Chondrocyte (in vitro differentiated cells): ENCODE measurements at places on chromosomes 7 and 10. TPM values are rescaled to one million over a fixed set of nuclear protein-coding genes. Genes with fewer than 3 reads are reported as not detected.
A peak's percentile ranks its signal among the peaks of the same experiment; 100 is the strongest.

Gene PTEN
- 82.9 to 85.4 TPM (median 83.5 TPM) in 3 replicates for total RNA-seq

Gene GPER1
- 5.7 to 9.9 TPM (median 9.5 TPM) in 3 replicates for total RNA-seq

Gene CCL24
- total RNA-seq: not detected in 3 replicates

Gene RGR
- total RNA-seq: not detected in 3 replicates

Gene CDK1
- total RNA-seq: 7.6 to 16.7 TPM (median 9.0 TPM) in 3 replicates

Gene BICC1
- total RNA-seq: 32.2 to 51.1 TPM (median 32.4 TPM) in 3 replicates

Gene ANXA11
- 98.0 to 139 TPM (median 133 TPM) in 3 replicates for total RNA-seq

Gene PLA2G12B
- not detected in 3 replicates for total RNA-seq

GRCh38 chr10:133614830-133615580, 11.6 kb downstream of the FRG2B start:
- no peaks in the 10 kb centered on the region for H3K4me1 ChIP-seq
- no peaks in the 10 kb centered on the region for H3K36me3 ChIP-seq
- H3K27ac ChIP-seq: no peak overlapping the region
- no peak overlapping the region for H3K4me3 ChIP-seq

GRCh38 chr10:103718247-103718620, 137.1 kb downstream of the SH3PXD2A start:
- H3K36me3 ChIP-seq: peaks cover 1% of the 10 kb centered on the region
- DNase-seq: no peak
- H3K4me1 ChIP-seq: peaks cover 6% of the 10 kb centered on the region
- no peak overlapping the region for H3K27ac ChIP-seq

GRCh38 chr7:112080441-112080840, 125.8 kb downstream of the DOCK4 start:
- peak overlapping the region; percentile 98 for H3K27ac ChIP-seq
- no peaks in the 10 kb centered on the region for H3K36me3 ChIP-seq
- peak overlapping the region; percentile 72 for H3K4me3 ChIP-seq
- DNase-seq: no peak

- H3K4me3 ChIP-seq: no peak overlapping the region
- no peaks in the 10 kb centered on the region for H3K36me3 ChIP-seq
- peaks cover 3% of the 10 kb centered on the region for H3K27me3 ChIP-seq
- H3K27ac ChIP-seq: no peak overlapping the region
- DNase-seq: no peak
Observed at GRCh38 chr7:37104822-37105518, 343.7 kb downstream of the ELMO1 start.

DNA sequence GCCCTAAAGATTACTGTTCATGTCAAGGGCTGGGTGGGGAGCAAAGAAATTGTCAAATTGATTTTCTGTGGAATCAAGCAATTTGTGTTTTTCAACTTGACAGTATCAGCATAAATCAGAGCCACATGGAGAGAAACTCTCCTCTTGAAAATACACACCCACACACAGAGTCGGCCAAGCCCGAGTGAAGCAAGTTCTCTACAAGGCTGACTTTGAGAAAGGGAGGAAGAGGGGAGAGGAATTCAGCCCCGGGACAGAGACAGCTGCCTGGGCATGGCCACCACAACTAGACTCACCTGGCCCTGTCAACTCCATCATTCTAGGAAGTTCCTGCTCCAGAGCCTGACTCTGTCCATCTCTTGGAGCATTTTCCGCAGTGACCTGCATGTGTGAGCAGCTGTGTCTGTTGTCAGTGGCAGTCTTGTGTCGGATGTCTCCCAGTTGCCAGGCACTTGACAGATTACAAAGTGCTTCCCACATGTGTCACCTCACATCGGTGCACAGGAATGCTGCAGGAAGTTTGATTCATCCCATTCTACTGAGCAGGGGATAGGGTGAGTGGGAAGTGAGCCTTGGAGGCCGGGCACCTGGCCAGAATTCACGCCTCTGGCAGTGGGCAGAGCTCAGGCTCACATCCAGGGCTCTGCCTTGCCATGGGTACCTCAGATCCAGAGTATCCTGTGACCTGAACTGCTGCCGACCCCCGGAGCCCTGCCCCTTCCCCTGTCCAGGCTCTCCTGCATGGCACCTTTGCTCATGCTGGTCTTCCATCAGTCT, 37.9 kb downstream of the ADAM12 start:
- H3K27ac ChIP-seq: peak overlapping the region; percentile 83
- H3K27me3 ChIP-seq: no peaks in the 10 kb centered on the region
- no peak overlapping the region for H3K4me3 ChIP-seq
- no peak for DNase-seq
- peaks cover 28% of the 10 kb centered on the region for H3K4me1 ChIP-seq

DNA sequence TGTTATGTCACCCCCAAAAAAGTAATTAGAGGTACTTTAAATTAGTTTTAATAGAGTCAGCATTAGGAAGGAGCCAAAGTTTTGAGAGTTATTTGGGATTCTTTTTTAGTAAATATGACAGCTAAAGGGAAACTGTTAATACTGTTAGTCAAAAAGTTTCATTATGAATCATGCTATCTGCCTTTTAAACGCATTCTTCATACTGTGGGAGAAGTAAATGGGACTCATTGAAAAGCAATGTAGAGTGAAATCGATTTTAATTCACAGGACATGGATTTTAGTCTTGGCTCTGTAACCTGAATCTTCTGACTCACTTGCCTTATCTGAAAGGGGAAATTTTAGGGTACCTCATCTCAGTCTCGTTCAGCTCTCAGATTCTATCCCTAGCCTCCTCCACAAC, 105.1 kb downstream of the AASS start:
- H3K27me3 ChIP-seq: peaks cover 1% of the 10 kb centered on the region
- no peak for DNase-seq
- no peaks in the 10 kb centered on the region for H3K4me1 ChIP-seq
- H3K4me3 ChIP-seq: no peak overlapping the region

- H3K27ac ChIP-seq: no peak overlapping the region
- H3K27me3 ChIP-seq: no peaks in the 10 kb centered on the region
- H3K4me3 ChIP-seq: no peak overlapping the region
- H3K4me1 ChIP-seq: no peaks in the 10 kb centered on the region
Observed at GRCh38 chr7:64875258-64875657, 27.8 kb upstream of the ZNF273 start.

DNA sequence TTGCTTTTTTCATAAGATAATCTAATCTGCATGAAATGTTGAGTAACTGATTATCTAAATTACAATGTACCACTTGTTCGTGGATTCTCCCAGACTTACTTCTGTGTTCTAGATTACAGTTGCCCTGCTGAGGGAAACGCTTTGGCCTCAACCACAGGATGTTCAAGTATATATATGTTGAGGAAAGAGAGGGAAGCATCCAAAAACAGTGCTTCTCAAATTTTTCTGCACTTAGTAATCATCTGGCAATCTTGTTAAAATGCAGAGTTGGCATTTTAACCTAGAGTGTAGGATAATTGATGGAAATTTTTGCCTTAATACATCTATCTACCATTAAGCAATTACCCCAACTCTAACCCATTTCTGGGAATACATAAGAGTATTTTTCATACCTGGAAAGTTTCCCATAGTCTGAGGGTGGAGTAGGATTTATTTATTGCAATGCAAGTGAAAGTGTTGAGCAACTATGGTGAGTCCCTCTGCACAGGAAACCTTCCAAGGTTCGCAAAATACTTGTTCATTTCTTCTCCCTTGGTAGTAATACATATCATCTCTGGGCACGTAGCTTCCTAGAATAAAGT, 59.6 kb upstream of the C1GALT1 start:
- H3K27ac ChIP-seq: no peak overlapping the region
- no peak overlapping the region for H3K4me3 ChIP-seq
- H3K4me1 ChIP-seq: peaks cover 18% of the 10 kb centered on the region
- H3K36me3 ChIP-seq: no peaks in the 10 kb centered on the region
- DNase-seq: no peak

DNA sequence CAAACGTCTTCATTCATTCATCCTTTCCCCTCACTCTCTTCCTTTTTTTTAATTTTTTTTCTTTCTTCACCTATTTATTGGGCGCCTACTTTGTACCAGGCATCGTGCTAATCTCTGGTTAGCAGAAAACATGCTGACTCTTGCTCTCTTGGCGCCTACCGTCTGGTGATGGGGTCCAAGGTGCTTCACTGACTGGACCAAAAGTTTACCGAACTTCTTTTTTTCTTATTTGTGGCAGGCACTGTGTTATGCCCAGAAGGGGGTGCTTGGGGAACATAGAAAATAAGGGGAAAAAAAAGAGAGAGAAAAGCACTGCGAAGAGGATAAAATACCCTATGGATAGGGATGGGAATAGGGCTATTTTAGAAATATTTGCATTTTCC, 505 bp upstream of the FAM204A start:
- DNase-seq: no peak
- peak overlapping the region; percentile 93 for H3K4me3 ChIP-seq
- peaks cover 7% of the 10 kb centered on the region for H3K27me3 ChIP-seq
- H3K36me3 ChIP-seq: no peaks in the 10 kb centered on the region

- no peaks in the 10 kb centered on the region for H3K4me1 ChIP-seq
- H3K36me3 ChIP-seq: peaks cover 2% of the 10 kb centered on the region
- H3K4me3 ChIP-seq: no peak overlapping the region
- H3K27ac ChIP-seq: no peak overlapping the region
- H3K27me3 ChIP-seq: peaks cover 31% of the 10 kb centered on the region
Observed at GRCh38 chr7:29843093-29843492, 36.8 kb downstream of the WIPF3 start.

GRCh38 chr7:4000139-4000538, 682.0 kb upstream of the FOXK1 start:
- H3K36me3 ChIP-seq: no peaks in the 10 kb centered on the region
- no peak overlapping the region for H3K4me3 ChIP-seq
- DNase-seq: no peak
- H3K27ac ChIP-seq: no peak overlapping the region

DNA sequence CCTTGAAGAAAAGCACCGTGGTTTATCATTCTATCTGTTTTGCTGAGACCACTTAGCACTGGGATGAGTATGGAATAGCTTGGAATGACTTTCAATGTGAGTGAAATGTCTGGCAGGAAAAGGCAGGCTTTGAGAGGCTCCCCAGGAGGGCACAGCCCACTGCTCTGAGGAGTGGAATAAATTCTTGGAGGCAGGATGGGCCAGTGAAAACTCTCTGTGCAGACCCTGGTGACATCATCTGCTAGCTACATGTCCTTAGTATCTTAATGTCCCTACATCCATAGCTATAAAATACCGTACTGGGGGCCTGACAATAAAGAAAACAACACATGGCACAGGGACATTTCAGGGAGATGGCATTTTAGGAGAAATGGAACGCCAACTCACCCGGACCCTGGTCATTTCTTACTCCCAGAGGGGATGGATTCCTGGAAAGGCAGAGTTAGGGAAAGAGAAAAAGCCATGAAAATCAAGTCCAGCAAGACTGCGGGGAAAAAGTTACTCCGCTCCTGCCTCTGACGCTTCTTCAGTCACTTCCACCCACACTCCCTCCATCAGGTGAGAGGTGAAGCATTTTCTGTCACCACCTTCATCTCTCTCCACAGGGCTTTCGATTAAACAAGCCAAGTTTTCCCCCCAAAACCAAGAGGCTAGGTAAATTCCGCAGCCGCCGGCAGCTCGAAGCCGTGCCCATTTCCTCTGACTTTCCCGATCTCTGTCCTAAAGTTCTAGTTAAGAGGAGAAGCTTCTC, 991 bp downstream of the ZNF239 start:
- H3K4me1 ChIP-seq: peaks cover 20% of the 10 kb centered on the region
- no peak for DNase-seq
- H3K27me3 ChIP-seq: no peaks in the 10 kb centered on the region
- peaks cover 3% of the 10 kb centered on the region for H3K36me3 ChIP-seq
- peak overlapping the region; percentile 90 for H3K27ac ChIP-seq
- peak overlapping the region; percentile 78 for H3K4me3 ChIP-seq

GRCh38 chr7:39967406-39968161, 17.5 kb downstream of the CDK13 start:
- H3K4me1 ChIP-seq: peaks cover 60% of the 10 kb centered on the region
- peaks cover 3% of the 10 kb centered on the region for H3K36me3 ChIP-seq
- no peak for DNase-seq
- H3K27ac ChIP-seq: no peak overlapping the region
- no peaks in the 10 kb centered on the region for H3K27me3 ChIP-seq

DNA sequence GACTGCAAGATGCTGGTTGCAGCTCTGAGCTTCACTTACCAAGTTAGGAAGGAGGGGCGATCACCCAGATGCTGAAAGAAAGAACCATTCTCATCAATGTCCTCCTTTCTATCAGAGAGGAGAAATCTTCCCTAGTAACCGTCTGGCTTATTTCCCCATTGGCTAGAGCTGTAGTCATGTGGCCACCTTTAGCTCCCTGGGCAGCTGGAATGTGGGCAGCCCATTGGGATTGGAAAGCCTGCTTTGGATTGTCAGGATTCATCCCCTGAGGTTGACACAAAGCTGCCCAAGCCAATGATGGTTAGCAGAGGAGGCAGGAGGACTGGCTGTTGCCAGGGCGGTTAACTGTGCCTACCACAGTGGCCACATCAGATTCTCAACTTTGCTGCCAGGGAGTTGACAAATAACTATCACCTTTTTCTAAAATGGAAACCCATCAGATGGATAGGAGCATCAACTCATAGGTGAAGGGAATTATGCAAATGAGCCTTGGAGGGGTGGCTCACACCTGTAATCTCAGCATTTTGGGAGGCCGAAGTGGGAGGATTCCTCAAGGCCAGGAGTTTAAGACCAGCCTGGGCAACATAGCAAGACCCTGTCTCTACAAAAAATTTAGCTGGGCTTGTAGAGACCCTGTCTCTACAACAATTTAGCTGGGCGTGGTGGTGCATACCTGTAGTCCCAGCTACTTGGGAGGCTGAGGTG, 206.4 kb upstream of the GALNT17 start:
- no peak overlapping the region for H3K4me3 ChIP-seq
- no peaks in the 10 kb centered on the region for H3K4me1 ChIP-seq
- peaks cover 7% of the 10 kb centered on the region for H3K27me3 ChIP-seq

DNA sequence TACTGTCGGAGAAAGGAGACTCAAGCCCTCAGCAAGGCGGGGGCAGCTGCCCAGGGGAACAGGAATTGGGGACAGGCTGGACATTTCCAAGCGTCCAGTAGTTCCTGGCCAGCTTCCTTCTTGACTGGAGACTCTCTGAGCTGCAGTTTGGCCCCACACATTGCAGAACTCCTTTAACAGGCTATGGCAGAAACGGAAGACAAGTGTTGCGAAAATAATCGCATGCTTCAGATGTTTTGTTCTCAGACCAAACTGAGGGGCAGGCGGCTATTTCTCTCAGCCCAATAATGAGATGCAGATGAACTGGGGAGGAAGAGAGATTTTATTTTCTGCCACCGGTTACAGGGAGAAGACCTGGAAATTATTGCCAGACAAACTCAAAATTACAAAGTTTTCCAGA, 88.0 kb upstream of the PFKP start:
- peak overlapping the region; percentile 62 for H3K27ac ChIP-seq
- H3K4me3 ChIP-seq: no peak overlapping the region

- DNase-seq: no peak
- H3K27ac ChIP-seq: no peak overlapping the region
- no peaks in the 10 kb centered on the region for H3K27me3 ChIP-seq
- H3K4me1 ChIP-seq: peaks cover 15% of the 10 kb centered on the region
- no peaks in the 10 kb centered on the region for H3K36me3 ChIP-seq
- no peak overlapping the region for H3K4me3 ChIP-seq
Observed at GRCh38 chr10:34046506-34047034, 712.1 kb upstream of the NRP1 start.

DNA sequence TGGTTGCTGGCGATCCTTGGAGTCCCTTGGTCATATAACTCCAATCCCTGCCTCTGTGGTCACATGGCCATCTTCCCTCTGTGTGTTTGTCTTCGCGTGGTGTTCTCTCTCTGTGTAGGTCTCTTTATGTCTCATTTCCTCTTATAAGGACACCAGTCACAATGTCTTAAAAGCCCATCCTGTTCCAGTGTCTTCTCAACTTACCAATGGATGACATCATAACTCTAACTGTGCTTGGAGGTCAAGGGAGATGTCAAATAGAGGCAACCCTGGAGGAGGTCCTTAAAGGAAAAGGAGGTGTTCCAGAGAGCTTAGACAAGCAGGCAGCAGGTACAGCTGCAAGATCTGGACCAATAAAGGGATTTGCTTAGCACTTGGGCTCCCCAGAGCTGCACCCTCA, 143.0 kb downstream of the BUB3 start:
- peaks cover 7% of the 10 kb centered on the region for H3K4me1 ChIP-seq
- H3K36me3 ChIP-seq: no peaks in the 10 kb centered on the region
- DNase-seq: no peak
- no peak overlapping the region for H3K4me3 ChIP-seq
